NCI-H345 (cell line): ENCODE measurements at places on chromosomes 7 and 10.

GRCh38 chr10:112962343-112962742 is 12.3 kb downstream of the TCF7L2 start:
- no peak for DNase-seq

DNA sequence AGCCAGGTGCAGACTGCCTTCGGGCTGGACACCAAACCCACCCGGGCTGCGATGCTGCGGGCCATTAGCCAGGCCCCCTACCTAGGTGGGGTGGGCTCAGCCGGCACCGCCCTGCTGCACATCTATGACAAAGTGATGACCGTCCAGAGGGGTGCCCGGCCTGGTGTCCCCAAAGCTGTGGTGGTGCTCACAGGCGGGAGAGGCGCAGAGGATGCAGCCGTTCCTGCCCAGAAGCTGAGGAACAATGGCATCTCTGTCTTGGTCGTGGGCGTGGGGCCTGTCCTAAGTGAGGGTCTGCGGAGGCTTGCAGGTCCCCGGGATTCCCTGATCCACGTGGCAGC is 50.0 kb downstream of the VWA2 start:
- DNase-seq, result no peak

DNA sequence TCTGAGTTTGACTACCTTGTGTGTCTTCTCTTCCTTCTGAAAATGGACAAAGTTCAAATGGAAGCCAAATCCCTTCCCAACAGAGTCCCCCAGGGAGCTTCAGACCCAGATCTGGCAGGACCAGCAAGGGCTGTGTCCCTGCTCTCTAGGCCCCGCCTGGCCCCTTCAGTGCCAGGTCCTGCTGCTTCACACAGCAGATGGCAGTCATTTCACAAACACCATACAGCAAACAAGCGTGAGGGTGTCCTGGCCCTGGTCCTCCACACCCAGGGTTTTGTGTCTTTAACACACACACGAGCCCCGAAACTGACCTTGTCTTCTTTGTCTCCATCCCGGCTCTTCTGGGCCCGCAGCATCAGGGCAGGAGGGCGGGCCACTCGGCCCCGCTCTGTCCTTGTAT is 145.0 kb downstream of the TCERG1L start:
- DNase-seq, result peak; percentile 5

DNA sequence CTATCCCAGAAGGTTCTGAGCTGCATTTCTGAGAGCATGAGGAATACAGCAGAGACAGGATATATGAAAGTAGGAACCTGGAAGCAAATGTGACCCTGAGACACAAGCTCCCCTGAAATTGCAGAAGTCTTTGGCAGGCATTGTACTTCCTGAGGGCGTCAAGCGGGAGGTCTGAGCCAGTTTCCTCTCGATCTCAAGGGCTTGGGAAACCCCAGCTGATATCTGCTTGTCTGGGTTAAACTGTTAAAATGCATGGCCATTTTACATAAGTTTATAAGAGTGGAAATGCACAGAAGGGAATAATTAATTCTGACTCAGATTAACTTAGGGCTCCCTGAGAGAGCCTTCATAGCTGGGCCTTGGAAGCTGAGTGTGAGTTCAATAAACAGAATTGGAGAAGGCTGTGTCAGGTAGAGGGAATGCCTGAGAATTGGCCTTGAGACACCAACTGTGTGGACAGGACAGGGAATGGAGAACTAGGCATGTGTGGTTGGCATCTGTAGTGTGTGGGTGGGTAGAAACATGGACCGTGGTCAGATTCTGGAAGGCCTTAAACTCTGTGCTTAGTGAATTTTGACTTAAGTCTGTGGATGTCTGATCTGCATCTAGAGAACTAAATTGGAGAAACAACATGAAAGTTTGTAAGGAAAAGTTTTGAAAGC is 53.3 kb downstream of the WIPF3 start:
- no peak for DNase-seq

GRCh38 chr7:99731638-99732374 is 3.2 kb downstream of the CYP3A7 start:
- DNase-seq, result no peak

GRCh38 chr7:138878051-138878450 is 80.1 kb upstream of the ATP6V0A4 start:
- no peak for DNase-seq

- DNase-seq, result no peak
Observed at GRCh38 chr7:85695533-85695932, 508.7 kb upstream of the SEMA3D start.

DNA sequence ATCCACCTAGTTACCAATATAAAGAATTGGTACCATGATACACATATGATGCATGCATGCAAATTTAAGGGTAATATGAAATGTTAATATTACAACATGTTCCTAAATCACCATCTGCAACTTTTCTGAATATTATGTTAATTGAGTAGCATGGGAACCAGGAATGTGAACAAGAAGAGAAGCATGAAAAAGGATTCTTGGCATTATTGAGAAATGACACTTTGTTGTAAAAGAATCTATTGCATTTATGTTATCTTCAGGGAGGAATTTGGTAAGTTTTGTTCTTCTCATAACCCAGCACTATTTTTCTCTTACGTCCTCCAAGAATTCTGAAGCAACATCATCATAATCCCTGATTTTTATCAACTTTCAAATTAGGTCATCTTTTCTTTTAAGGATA is 159.9 kb upstream of the SLC25A13 start:
- DNase-seq, result no peak

- DNase-seq, result peak; percentile 54
Observed at GRCh38 chr10:44801383-44802327, 109.5 kb upstream of the TMEM72 start.

DNA sequence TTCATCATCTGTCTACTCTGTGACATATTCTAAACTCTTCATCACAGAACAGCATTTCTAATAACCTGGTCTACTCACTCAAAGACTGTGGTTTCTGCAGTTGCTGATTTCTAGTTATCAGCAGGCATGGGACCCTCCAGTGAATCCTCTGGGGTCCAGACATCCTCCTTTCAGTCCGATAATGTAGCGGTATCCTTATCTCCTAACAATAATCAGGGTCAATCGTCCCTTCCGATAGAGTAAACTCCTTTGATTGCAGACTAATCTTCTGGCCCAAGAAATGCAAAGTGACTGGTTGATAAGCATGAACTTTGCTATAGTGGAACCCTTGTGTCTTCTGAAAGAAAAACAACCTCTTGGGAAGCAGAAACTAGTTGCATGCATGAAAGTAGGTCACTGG is 1209.8 kb upstream of the CELF2 start:
- DNase-seq, result no peak

GRCh38 chr10:102467971-102468438 is 16.7 kb upstream of the C10orf95 start:
- DNase-seq, result no peak

- DNase-seq, result peak; percentile 38
Observed at GRCh38 chr7:29988424-29989256, 961 bp downstream of the SCRN1 start.

- peak; percentile 91 for DNase-seq
Observed at GRCh38 chr7:124765401-124766352, at the start of gene GPR37. TSS of gene GPR37 (minus strand) at chr7:124765792. CDS start at chr7:124764976, 816 bp downstream.

DNA sequence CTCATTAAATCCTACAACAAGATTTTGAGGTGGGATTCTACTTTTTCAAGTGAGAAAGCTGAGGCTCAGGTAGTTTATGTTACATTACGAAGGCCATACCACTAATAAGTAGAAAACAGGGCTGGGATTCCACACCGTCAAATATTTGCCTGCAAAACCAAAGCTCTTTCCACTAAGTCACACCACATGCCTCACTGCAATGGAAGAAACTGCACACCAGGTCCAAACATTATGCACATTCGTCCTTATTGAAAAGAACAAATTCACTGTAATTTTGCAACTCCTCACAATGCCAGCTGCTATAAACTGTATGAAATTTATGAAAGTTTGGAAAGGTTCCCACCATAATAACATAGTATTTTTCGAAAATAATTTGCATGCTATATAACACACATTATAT is 66.5 kb downstream of the DGKB start:
- DNase-seq, result peak; percentile 35

DNA sequence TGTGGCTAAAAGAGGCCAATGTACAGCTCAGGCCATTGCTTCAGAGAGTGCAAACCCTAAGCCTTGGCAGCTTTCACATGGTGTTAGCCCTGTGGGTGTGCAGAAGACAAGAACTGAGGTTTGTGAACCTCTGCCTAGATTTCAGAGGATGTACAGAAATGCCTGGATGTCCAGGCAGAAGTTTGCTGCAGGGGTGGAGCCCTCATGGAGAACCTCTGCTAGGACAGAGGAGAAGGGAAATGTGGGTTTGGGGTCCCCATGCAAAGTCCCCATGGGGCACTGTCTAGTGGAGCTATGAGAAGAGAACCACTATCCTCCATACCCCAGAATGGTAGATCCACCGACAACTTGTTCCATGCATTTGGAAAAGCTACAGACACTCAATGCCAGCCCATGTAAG is 12.4 kb downstream of the SORCS1 start:
- DNase-seq, result no peak

- DNase-seq, result no peak
Observed at GRCh38 chr10:59405235-59405634, 42.9 kb upstream of the FAM13C start.

- no peak for DNase-seq
Observed at GRCh38 chr7:24049296-24049695, 234.7 kb upstream of the NPY start.

- DNase-seq, result no peak
Observed at GRCh38 chr7:22482503-22482902, 17.5 kb downstream of the STEAP1B start.

GRCh38 chr10:126045861-126046260 is 149.5 kb downstream of the FANK1 start:
- no peak for DNase-seq

DNA sequence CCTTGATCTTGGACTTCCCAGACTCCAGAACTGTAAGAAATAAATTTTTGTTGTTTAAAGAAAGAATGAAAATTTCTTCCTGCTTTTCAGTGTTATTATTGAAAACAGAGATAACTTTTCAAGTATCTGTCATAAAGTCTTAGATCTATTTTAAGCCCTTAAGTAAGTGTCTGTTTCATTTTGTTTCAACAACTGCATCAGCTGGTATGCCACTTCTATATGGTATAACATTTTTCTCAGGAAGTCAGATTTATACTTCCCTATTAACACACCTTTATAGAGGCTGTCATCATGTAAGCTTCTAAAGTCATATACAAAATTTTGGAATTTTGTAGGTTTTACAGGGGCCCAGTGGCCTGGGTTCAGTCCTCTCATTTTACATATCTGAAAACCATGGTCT is 24.4 kb downstream of the RALA start:
- no peak for DNase-seq

DNA sequence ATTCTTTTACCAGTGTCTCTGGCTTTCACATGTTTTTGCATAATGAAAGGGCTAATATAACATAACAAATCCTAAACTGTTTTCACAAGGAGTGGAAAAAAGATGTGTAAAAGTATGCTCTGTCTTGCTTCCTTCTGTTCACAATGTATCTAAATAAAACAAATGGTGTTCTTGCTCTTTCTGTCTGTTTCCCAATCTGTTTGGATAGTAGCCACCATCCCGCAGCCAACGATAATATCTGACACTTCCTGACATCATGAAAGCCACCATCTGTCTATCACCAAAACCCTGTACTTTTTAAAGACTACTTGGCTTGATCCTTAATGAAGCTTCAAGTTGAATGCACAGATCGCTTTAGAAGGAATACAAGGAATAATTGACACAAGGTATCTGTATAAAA is 246.2 kb downstream of the ETV1 start:
- no peak for DNase-seq

- no peak for DNase-seq
Observed at GRCh38 chr10:52400562-52400961, 86.5 kb downstream of the DKK1 start.

GRCh38 chr7:90713628-90714027 is 117.5 kb downstream of the CDK14 start:
- no peak for DNase-seq

GRCh38 chr7:101906291-101907240 is 89.1 kb downstream of the CUX1 start:
- no peak for DNase-seq

- DNase-seq, result no peak
Observed at GRCh38 chr10:133274751-133275683, 1.7 kb downstream of the ADAM8 start.

GRCh38 chr7:8491544-8492489 is 58.4 kb downstream of the NXPH1 start:
- no peak for DNase-seq

GRCh38 chr10:51705774-51706173 is 6.4 kb upstream of the CSTF2T start:
- no peak for DNase-seq

GRCh38 chr7:157784979-157785441 is 448.2 kb downstream of the DNAJB6 start:
- DNase-seq, result no peak

GRCh38 chr10:43389867-43390266 is 18.4 kb downstream of the FXYD4 start:
- DNase-seq, result no peak

GRCh38 chr10:6788731-6789130 is 208.7 kb upstream of the PRKCQ start:
- DNase-seq, result no peak

DNA sequence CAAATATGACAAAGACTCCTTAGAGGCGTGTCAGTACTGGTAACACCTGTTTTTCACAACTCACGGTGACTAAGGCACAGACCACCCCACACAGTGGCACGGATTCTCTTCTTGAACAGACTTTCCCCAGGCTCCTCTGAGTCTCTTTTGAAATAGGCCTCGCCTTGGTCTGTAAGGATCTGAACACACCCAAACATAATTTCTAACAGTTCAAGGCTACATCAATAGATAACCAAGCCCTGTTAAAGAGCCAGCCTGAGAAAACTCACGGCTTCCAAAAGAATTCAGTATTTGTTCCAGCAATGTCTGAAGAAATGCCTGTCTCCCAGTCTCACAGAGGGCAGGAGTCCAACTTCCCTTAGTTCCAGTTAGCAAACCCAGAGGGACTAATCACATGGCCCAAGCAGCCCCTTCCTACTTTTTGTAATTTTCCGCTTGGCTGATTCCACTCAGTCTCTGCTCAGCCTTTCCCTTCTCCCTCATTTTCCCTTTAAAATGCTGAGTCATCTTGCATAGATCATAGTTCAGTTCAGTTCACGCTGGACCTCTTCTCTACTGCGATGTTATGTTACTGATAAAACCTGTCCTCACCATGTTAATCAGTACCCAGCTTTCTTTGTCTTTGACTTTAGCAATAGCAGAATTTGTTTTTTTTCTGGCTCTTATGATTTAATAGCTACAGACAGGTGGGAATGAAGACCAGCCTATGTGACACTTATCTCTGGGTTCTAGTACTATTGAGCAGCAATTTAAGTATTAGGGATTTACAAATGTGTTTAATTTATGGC is 22.6 kb upstream of the AKR1C3 start:
- DNase-seq, result peak; percentile 2

DNA sequence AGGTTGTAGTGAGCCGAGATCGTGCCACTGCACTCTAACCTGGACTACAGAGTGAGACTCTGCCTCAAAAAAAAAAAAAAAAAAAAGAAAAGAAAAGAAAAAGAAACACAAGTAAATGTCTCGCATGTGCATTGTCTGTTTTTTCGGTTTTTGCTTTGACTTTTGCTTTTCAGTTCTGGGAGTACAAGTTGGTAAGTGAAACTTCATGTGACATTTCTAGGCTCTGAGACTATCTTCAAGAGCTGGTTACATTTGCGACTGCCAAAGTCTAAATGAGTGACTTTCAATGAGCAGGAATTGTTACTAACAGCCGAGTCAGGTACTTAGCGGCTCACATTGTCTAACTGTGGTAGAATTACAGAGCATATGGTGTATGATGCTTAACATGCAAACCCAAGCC is 107.0 kb upstream of the CELF2 start:
- no peak for DNase-seq
